ENCODE measurements at places on chromosomes 3 and 15. TPM values are rescaled to one million over a fixed set of nuclear protein-coding genes. Genes with fewer than 3 reads are reported as not detected.

DNA sequence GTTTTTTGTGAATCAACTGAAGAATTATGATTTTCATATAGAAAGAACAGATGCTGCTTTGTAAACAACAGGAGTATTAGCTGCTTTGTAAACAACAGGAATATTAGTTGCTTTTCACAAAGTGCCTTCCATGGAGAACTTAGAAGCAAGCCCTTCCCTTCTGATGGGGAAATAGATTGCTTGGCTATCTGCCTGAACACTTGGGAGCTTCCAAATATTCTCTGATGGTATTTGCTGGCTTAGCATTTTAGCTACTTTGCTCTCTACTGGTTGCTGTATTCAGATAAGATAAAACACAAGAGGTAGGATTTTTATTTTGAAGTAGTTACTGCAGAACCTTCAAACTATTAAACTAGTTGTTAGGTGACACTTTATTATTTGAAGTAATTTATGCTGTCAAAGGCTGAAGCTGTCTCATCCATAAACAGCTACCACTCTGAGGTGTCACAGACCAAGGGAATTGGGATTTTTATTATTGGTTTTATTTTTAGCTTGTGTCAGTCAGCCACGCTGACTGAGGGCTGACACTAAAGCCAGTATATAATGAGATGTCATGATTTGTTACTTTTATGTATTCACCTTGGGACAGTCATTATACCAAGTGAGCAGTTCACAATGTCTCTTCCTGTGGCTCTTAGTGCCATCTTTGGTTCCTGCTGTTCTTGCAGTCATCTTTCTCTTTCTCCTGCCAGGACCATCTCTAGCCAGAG, 50.0 kb downstream of the ZIC1 start:
- ATAC-seq: no peak

- ATAC-seq: no peak
Measured at GRCh38 chr3:194906970-194907629, 221.4 kb downstream of the FAM43A start.

DNA sequence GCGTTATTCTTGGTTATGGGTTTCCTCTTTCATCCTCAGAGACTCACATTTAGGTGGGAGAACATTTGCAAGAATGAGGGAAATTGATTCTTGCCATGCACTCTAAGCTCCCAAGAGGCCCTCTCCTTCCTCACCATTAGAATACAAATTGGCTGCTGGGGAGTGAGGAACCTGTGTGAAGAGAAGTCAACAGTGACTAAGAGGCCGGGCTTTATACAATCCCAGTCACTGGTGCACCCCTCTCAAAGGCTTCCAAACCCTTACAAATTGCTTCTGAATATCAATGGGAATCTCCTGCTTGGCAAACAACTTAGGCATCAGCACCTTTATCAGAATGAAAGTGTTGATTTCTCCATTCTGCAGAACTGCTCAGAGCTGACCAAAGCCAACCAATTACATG, 16.5 kb upstream of the RGMA start:
- no peak for ATAC-seq

GRCh38 chr15:36323615-36324014, 255.8 kb upstream of the CDIN1 start:
- ATAC-seq: no peak

TSPAN3 gene
- 171 TPM for total RNA-seq

Measured in gastroesophageal sphincter (tissue), 4 donors.